ENCODE measurements at places on chromosomes 6 and 20. TPM values are rescaled to one million over a fixed set of nuclear protein-coding genes. Genes with fewer than 3 reads are reported as not detected.

The KHDC1L gene
- polyA plus RNA-seq = 0.12 TPM

- no peak for DNase-seq
Observed at GRCh38 chr20:36179170-36179945, 24.8 kb downstream of the EPB41L1 start.

- no peak for DNase-seq
Observed at GRCh38 chr6:1222728-1223595, 88.9 kb upstream of the FOXQ1 start.

The NKAIN2 gene
- not detected for polyA plus RNA-seq

The KCNQ5 gene
- 3.1 TPM for polyA plus RNA-seq

DNA sequence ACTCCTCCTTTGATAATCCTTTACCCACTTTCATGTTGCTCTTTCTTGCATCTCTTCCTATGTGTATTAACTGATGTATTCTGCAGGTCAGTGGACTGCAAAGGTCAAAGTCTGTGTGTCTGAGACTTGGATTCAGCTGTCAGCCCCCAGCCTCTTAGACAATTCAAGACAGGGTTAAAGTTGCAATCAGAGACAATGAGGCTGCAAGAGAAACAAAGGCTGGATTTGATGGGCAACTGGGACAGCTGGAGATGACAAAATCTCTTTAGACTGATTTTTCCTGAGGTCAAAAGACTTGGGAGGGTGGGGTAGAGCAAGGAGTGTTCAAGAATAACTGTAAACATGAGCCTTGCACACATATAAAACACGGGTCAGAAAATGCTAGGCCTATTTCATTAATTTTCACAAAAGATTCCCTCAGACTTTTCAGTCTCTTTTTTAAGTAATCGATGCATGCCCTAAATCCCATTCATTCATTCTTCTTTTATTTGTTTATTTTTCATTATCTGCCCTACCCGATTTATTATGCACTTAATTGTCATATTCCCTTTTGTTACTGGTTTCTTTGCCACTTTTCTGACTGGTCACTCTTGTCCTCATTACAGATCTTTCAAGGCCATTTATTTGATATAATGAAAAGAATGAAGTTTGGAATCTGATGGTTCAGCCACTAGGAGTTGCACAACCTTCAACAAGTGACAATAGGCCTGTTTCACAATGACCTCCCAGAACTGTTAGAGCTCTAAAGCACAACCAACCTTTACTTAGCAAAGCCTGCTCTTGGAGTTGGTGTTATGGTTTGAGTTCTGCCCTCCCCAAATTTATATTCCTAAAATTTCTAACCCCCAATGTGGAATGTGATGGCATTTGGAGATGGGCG, 33.8 kb upstream of the AKAP12 start:
- no peak for DNase-seq

The EPHA7 gene
- 0.03 TPM for polyA plus RNA-seq

DNA sequence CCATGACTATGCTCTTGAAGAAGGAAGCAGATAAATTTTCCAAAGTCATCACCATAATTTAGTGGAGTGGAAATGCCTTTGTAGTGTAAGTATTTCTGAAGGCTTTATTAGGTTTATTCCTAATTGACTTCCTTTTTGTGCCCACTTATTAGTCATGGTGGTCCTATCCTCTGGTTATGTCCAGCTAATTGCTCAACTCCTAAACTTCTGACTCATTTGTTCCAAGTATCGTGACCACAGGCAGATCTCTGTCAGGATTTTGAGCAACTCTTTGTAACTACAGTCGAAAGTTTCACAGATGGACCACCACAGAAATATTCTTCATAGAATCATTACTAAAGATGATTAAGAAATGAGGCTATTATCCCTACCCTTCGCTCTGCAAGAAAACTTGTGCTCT, 315.6 kb upstream of the PTCHD4 start:
- peak; percentile 95 for DNase-seq

GRCh38 chr20:61599541-61599992, 347.5 kb downstream of the CDH4 start:
- DNase-seq = no peak

DNA sequence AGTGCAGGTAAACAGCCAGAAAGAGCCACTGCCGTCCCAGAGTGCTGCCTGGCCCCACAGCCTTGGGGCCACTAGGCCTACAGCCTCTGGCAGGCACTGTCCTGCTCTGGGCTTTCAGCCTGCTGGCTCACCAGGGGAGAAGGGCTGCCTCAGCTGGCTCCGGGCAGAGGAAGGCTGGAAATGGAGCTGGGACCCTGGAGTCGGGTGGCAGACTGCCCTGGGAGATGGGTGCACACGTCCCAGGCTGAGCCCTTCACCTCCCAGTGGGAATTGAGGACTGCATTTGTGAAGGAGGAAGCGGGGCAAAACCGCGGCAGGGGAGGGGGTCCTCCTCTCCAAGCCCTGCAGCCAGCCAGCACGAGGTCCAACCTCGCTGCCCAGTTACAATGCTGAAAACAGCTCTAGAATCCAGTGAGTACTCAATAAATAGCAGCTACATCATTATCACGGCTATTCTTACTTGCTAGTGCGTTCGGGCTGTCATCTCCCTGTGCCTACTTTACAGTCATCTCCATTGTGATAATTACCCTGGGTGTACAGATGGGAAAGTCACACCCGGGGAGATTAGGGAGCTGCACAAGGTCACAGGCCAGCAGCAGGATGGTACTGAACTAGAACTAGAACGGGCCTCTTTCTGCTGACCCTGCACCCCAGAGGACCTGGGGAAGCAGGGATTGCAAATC, 13.1 kb downstream of the ACSS1 start:
- no peak for DNase-seq

The BPI gene
- polyA plus RNA-seq = not detected

GRCh38 chr6:501891-502601, 110.5 kb downstream of the IRF4 start:
- DNase-seq = no peak

- DNase-seq = peak; percentile 34
Observed at GRCh38 chr6:169291646-169292337, 38.1 kb upstream of the THBS2 start.

GRCh38 chr6:148144917-148145521, 197.6 kb upstream of the SASH1 start:
- peak; percentile 61 for DNase-seq
